Retinal pigment epithelial cell (primary cell): ENCODE measurements at places on chromosomes 1 and 21.

- DNase-seq = no peak
These were observed 141.3 kb downstream of the RGS7 start for GRCh38 chr1:241215683-241216082.

DNA sequence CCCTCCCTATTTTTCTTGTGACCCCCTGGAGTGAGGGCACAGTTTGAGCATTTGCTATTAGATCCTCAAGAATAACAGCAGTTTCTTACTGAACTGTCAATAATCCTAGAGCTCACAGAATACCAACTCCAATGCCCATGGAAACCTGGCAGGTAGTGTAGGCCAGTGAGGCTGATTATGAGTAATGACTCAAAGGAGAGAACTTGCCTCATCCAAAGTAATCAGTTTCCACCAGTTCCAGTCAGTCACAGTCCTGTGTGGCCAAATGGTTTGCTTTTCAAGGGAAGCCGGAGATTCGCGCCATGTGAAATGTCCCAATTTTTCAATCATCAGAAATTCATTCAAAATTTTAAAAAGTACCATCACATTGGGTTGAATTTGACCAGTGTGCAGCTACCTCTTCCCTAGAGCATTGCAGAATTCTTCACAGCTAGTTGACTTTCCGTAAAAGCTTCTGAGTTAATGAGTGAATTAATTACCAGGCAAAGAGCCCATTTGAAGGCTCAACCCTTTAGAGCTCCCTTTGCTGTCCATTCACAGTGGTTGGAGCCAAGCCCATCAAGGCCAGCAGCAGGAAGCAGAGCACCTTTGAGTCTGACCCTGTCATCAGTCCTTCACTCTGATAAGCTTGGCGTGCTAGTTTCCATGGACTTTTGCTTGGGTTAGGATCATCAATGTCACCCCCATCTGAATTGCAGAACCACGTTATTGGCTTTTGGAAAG lies 170.3 kb downstream of the KAZN start:
- no peak for DNase-seq

- no peak for DNase-seq
These were observed 7.8 kb downstream of the SLC41A1 start for GRCh38 chr1:205805082-205805711.

GRCh38 chr1:41495210-41495948 lies 10.9 kb upstream of the EDN2 start:
- DNase-seq = no peak

GRCh38 chr1:240967070-240967724 lies 355.2 kb upstream of the GREM2 start:
- DNase-seq = no peak
